ENCODE measurements at places on chromosomes 5 and 9.

GRCh38 chr5:1174122-1174936, 27.1 kb upstream of the SLC6A19 start:
- DNase-seq, result peak; percentile 86

GRCh38 chr9:742914-743589, 98.4 kb upstream of the DMRT1 start:
- no peak for DNase-seq

GRCh38 chr5:155919725-155920124, 407.2 kb upstream of the SGCD start:
- no peak for DNase-seq

DNA sequence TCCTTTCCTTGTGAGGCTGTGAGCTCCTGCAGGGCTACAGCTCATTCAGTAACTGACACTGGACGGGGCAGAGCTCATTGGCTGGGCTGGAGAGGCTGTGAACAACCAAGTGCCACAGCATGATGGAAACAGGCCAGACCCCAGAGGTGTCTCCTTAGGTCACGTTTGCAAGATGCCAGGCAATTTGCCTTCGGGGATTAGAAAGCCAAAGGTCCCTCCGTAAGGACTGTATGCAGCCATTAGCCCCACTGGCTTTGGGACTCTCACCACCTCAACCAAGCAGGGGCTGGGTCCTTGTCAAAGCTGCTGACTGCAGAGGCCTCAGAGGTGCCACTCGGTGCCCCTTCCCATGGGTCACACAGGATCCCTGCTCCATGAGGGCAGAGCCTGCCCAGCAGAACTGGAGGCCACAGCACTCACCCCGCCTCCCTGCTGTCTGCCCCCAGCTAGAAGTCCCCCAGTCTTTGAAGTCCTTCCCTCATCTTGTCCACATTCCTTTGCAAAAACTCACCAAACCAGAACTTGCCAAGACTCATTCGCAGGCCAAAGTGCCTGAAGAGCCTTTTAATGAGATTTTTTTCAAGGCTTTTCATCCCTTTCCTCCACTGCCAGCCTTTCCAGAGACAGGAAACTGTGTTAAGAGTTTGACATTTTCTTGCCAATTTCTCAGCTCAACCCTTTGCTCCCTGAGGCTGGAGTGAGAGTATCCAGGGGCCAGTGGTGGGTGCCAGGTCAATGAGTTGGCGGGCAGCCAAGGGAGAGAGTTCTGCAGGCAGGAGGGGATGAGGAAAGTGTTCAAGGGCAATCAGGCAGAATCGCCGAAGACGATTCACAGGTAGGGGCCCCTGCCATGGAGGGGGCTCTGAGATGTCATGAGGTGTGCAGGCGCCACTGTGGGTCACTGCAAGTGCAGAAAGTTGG, 39.7 kb upstream of the SLC25A51 start:
- DNase-seq, result peak; percentile 98

- no peak for DNase-seq
Measured at GRCh38 chr5:91140657-91141056, 242.5 kb downstream of the ARRDC3 start.

DNA sequence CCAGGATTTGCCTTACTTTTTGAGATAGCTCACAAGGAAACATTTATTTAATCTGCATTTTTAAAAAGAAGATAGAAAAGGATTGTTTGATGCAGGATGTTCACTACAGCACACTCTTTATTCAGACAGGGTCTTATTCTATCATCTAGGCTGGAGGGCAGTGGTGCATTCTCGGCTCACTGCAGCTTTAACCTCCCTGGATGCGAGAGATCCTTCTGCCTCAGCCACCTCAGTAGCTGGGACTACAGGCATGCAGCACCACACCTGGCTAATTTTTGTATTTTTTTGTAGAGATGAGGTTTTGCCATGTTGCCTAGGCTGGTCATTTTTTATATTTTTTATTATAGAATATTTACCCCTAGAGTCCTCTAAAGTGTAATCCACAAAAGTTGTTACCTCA, 221.4 kb downstream of the MCTP1 start:
- DNase-seq, result no peak

- DNase-seq, result no peak
Measured at GRCh38 chr9:89440548-89440947, 57.4 kb downstream of the SEMA4D start.
